ENCODE measurements at places on chromosomes 7 and 10. TPM values are rescaled to one million over a fixed set of nuclear protein-coding genes. Genes with fewer than 3 reads are reported as not detected.

The SLC16A12 gene
- total RNA-seq, result not detected

The PLCE1 gene
- total RNA-seq, result 1.1 TPM

The DYDC1 gene
- not detected for total RNA-seq

The MKX gene
- 2.7 TPM for total RNA-seq

The AFAP1L2 gene
- total RNA-seq, result 0.05 TPM

The OGDHL gene
- total RNA-seq, result 0.14 TPM

The GPNMB gene
- 37.2 TPM for total RNA-seq

The LBX1 gene
- not detected for total RNA-seq

The CYP3A5 gene
- total RNA-seq, result 0.30 TPM

The IGF2BP3 gene
- total RNA-seq, result 53.6 TPM

The AS3MT gene
- 5.3 TPM for total RNA-seq

The ADAMTS14 gene
- total RNA-seq, result 3.6 TPM

The PNLIP gene
- total RNA-seq, result not detected

The NEUROG3 gene
- not detected for total RNA-seq

The EPHA1 gene
- total RNA-seq, result not detected

The BMPER gene
- total RNA-seq, result 34.0 TPM

The UPK3B gene
- total RNA-seq, result not detected

The COL1A2 gene
- total RNA-seq, result 7,304 TPM

The STOX1 gene
- not detected for total RNA-seq

The RBAK gene
- 11.7 TPM for total RNA-seq

The LUC7L2 gene
- total RNA-seq, result 38.3 TPM

The ERCC6 gene
- 38.0 TPM for total RNA-seq

The PDE6C gene
- total RNA-seq, result not detected

The NUTM2B gene
- under 0.01 TPM for total RNA-seq

The SPDYE2B gene
- total RNA-seq, result not detected

The SUN3 gene
- total RNA-seq, result not detected

The FEZF1 gene
- not detected for total RNA-seq

The ADRB1 gene
- total RNA-seq, result not detected

The DENND11 gene
- total RNA-seq, result 6.8 TPM

The ASIC3 gene
- total RNA-seq, result 0.05 TPM

The ACHE gene
- 0.30 TPM for total RNA-seq

The CD36 gene
- 1.2 TPM for total RNA-seq

The CYP26C1 gene
- total RNA-seq, result 0.09 TPM

The HECW1 gene
- total RNA-seq, result not detected

The TCAF2 gene
- total RNA-seq, result 2.4 TPM

The MBL2 gene
- total RNA-seq, result not detected

The SFTPD gene
- not detected for total RNA-seq

The JAKMIP3 gene
- 0.32 TPM for total RNA-seq

The MMD2 gene
- not detected for total RNA-seq

The OR2A5 gene
- not detected for total RNA-seq

The HELLS gene
- total RNA-seq, result 6.5 TPM

The VPS26A gene
- total RNA-seq, result 43.5 TPM

The CFTR gene
- not detected for total RNA-seq

The TEX47 gene
- total RNA-seq, result not detected

The ASZ1 gene
- total RNA-seq, result not detected

The PRTFDC1 gene
- 6.8 TPM for total RNA-seq

The BBS9 gene
- 29.4 TPM for total RNA-seq

The EVX1 gene
- total RNA-seq, result not detected

The LRRC17 gene
- total RNA-seq, result 69.2 TPM

The FRMPD2 gene
- 0.09 TPM for total RNA-seq

The TLL2 gene
- 0.60 TPM for total RNA-seq

The GLI3 gene
- 7.2 TPM for total RNA-seq
